DMS 273 treated with DMSO at 0.1 percent for 48 hours (cell line): ENCODE measurements at places on chromosomes 6 and 20.

DNA sequence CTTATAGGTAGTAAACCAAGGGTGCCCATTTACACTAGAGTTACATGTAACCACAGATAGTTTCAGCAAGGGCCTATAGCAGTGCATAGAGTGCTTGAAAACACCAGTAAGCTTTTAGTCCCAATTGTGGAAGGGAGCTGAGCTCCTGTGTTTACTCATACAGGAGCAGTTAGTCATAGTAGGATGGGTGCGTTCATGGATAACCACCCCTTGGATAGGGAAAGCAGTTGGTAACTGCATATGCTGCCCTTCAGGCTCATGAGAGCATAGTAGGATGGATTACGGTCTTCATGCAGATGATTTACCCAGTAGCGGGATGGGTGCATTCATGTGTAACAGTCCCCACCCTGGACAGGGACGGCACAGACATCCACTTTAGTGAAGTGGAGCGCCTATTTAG, 45.1 kb downstream of the OR2B6 start:
- no peak for DNase-seq

DNA sequence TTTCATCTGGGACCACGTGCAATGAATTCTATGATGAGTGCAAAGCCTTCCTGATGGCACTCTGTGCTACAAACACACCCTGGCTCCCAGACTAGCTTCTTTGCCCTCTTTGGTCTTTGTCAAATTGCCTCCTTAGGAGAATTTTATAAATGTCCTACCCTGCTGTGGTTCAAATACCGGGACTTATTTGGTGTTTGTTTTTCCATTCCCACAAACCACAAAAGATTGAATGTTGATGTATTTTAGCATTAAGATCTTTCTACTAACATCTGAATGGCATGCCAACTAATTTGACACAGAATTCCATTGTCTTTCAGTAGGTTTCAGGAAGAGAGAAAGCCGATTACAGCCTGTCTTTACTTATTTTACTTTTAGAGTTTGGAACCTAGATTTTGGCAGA, 424.2 kb upstream of the SLC35B3 start:
- no peak for DNase-seq

DNA sequence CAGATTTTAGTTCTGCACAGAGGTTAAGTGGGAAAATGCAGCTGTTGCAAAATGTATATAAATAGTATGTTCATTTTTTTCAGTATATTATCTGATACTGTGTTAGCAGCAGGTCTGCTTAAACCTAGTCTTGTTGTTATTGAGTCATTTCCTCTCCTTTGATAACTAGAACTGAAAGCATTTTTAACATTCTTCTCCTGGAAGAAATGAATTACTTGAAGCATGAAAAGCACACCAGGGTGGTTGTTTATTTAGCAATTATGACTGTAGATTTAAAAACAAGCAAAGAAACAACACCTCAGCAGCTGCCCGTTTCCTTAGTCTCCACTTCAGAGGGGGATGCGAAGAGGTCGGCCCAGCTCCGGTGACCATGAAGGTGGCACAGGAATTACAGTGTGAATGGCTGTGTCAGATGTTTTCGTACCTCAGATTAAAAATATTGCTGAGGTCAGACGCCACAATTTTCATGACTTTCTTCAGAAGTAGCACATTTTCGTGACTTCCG, 53.5 kb downstream of the GOPC start:
- no peak for DNase-seq

GRCh38 chr6:34601706-34602105, 45.6 kb upstream of the SPDEF start:
- DNase-seq, result no peak

DNA sequence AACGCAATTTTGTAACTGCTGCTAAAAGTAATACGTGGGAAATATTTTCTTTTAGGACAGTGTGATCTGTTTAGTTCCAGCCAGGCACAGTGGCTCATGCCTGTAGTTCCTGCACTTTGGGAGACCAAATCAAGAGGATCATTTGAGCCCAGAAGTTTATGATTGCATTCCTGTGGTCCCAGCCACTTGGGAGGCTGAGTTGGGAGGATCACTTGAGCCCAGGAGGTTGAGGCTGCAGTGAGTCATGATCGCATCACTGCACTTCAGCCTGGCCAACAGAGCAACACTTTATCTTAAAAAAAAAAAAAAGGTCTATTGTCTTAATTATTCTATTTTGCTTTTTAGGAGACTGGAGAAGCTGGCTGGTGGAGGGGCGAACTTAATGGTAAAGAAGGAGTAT, 101.5 kb downstream of the CD2AP start:
- DNase-seq, result no peak

GRCh38 chr6:43221046-43221972, 8.0 kb downstream of the DNPH1 start:
- DNase-seq, result no peak

DNA sequence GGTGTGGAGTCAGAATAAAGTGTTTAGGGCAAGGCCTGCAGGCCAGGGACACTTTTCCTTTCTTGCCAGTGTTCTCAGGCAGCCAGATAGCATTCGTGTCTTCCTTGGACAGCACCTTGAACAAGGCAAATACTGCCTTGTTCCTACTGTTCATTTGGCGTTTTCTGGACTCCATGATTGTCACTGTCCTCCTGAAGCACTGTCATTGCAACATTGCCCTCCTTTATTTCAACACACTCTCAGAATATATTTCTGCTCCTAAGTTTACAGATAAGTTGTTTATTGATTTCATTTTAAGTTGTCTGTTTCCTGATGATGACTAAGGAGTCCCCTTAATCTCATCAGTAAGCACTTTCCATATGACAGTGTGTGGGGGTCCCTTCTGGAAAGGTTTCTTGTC, 15.1 kb upstream of the DEF6 start:
- DNase-seq, result no peak

DNA sequence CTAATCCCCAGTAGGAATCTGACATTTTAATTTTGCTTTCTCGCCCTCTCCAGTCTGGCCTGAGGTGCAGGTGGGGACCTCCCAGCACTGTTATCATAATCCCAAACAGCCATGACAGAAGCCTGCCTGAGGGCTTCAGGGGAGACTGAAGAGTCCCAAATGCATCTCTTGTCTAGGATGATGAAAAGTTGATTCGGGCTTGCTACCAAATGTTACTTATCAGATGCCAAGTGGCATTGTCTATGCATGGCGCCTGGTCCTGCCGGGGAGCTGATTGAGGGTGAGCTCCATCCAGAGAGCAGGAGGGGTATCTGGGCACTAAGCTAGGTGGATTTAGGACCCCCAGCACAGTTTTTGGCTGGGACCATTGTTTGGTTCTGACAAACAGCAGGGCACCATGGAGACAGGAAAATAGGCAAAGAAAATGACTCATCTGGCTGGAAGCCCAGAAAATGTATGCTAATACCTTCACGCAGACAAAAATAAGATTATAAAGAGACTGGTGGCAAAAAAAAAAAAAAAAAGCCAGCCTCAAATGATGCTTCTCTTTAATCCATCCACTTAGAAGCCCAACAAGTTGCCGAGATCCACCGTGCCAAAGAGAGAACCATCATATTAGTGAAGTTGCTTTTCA, 513.7 kb upstream of the SULF2 start:
- DNase-seq, result peak; percentile 64

- no peak for DNase-seq
Observed at GRCh38 chr20:48658198-48658476, 169.7 kb downstream of the PREX1 start.

DNA sequence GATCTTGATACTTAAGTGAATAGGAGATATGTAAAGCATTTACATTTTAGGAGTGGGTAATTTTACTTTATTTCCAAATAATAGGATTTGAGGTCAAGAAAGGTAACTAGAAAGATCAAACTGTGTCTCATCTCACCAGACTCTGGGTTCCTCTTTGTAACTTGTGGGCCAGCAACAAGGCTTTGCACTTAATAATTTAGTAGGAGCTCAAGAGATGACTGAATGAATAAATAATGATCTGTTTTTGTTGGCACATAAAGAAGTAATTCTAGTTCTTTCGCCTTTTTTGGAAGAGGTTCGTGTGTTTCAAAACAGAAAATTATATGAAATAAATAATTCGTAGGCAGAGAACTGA, 67.4 kb upstream of the FABP7 start:
- no peak for DNase-seq

GRCh38 chr6:16987996-16988395, 113.9 kb upstream of the STMND1 start:
- no peak for DNase-seq

- no peak for DNase-seq
Observed at GRCh38 chr6:144637541-144637940, 352.4 kb downstream of the UTRN start.

GRCh38 chr6:37177077-37177934, 7.4 kb downstream of the PIM1 start:
- no peak for DNase-seq

DNA sequence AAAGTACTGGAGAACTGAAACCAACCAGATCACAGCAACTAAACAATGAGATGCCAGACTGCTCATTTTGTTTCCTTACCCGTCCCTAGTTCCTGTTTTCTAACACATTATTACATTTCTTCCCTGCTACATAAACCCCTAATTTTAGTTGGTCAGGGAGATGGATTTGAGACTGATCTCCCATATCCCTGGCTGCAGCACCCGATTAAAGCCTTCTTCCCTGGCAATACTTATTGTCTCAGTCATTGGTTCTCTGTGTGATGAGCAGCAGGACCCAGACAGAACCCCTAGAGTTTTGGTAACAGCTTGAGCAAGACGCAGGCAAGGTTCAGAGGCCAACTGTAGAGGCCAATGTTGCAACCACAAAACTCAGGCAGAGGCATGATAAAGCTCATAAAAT, 28.3 kb upstream of the HACE1 start:
- no peak for DNase-seq

DNA sequence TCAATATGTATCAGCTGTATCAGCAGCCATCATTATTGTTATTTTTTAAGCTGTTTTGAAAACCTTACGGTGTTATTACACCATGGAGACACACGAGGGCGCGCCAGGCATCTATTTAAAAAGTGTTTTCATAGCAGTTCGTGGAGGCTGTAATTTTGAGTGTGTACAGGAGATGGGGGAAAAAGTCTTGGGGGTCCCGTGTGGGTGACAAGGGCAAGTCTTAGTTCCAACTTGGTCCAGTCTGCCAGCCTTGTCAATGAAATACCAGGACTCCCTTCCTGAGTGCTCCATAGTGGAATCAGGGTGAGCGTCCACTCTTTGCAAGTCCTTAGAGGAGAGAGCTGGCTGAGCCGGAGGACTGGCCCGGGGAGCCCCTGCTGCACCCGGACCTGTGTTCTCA, 43.3 kb downstream of the SLC2A10 start:
- peak; percentile 48 for DNase-seq

- DNase-seq, result no peak
Observed at GRCh38 chr20:9348747-9349146, 165.6 kb upstream of the LAMP5 start.

GRCh38 chr6:5174244-5174643, 86.5 kb downstream of the LYRM4 start:
- DNase-seq, result no peak

DNA sequence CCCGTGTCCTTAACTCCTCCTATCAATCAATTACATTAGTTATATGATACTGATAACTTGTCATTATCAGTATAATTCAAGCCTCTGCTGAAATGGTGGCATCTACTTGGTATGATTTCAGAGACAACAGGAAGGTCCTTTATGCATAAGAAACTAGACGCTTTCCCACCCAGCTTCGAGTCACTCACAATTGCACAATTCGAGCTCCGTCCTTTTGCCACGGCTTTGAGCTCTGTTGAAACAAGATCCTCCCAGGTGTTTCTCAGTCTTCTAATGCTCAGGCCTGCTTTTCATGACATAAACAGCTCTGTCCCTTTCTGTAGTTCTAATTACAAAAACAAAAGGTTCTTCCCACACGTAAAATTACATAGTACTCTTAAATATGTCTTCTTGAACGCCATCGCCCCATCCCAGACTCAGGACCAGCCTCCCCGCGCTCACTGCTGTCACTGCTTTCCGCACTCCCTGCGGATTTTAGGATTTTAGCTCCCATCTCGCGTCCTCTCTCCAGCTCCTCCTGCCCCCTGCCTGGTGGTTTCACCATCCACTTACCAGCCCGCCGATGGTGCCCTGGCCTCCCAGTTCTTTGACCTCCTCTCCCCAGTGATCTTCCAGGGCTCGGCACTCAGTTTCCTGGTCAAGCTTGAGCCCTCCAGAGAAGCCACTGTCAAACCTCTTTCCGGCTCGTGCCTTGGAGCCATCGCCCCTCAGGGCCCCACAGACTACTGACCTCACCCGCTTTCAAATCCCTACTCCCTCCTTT, 23.2 kb upstream of the PNPLA1 start:
- DNase-seq, result no peak

DNA sequence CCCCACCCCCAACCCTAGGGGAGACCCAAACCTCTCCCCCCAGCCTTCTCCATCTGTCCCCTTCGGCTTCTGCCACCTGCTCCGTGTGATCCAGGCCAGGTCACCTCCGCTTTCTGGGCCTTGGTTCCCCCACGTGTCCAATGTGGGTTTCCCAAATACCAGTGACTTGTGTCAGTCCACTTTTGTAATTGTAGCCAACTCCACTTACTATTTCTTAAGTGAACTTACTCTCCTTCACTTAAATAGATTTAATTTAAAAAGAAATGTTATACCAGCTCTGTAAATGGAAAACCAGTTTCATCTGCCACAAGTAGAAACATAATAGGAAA, 10.0 kb upstream of the FAM110A start:
- no peak for DNase-seq

DNA sequence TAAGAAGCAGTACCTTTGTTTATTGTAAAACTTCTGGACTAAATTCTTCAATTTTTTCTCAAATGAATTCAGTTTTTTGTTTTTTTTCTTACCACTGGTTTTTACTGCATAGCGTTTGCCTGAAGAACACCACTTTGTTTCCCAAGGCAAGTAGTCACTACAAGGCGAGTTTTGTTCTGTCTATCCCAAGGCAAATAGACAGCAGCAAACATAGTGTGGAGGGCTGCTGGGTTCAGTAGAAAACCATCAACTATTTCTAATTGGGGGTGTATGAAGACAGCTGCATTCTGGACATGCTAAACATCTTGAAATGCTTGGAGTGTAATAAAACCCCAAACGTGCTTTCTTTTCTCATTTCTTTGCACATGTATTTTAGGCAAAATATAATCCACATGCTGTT, 197.4 kb downstream of the ESR1 start:
- no peak for DNase-seq

GRCh38 chr6:53624502-53624901, 41.1 kb downstream of the KLHL31 start:
- no peak for DNase-seq

DNA sequence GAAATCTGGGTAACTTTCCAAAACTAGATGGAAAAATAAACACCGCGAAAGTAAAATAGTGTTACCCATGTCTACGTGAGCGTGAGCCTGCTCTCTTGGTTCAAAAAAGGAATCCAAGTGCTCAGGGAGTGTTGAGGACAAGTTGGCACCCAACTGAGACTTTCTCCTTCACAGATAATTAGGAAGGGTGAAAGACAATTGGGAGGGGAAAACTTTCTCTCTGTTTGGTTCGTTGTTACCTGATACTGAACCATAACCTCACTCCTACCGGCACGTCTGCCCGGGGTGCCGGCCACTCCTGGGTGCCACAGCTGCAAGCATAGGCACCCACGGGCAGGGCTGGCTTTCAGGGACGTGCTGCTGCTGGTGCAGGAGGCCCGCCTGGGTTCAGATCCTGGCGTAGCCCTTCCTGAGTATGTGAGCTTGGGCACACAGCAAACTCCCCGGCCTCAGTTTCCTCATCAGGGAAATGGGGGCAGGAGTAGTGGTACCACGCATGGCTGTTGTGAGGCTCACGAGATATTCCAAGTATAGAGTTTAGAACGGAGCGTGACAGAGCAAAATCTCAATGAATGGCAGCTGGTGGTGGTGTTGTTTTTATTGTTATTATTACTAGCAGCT, 38.2 kb upstream of the PMEPA1 start:
- DNase-seq, result no peak
